ENCODE measurements at places on chromosomes 7 and 10.

DNA sequence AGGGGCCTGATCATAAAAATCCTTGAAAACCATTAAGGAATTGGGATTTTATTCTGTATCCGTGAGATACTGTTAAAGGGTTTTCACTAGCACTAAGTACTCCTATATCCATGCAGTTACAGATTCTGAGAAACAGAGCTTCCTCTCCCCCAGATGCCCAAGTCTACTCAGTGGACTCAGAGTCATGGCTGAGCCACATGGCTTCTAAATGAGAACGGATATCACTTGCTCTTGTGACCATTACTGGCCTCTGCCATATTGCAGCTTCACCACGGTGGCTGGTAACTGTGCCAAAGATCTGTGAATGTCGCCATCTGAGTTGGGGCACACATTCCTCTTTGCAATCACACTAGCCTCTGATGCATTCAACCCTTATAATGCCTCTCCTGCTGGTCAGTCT is 42.0 kb upstream of the PALS2 start:
- DNase-seq, result no peak

DNA sequence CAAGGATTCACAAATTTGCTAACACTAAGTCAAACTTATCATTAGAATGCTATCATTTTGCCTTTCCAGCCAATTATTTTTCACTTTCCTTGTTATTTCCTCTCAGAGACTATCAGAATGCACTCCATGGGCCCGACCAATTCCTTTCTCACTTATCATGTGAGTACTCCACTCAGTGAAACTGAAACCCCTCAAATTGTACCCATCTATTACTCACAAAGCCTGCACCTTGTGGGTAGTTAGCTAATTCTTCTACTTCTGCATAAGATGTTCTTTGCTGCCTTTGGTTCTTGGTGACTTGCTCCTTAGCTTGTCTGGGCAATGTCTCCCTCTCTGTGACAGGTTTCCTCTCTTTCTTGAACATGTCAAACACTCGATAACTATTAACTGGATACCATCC is 35.2 kb upstream of the MBL2 start:
- no peak for DNase-seq

- DNase-seq, result no peak
Measured at GRCh38 chr7:50358041-50358705, 53.7 kb downstream of the IKZF1 start.

DNA sequence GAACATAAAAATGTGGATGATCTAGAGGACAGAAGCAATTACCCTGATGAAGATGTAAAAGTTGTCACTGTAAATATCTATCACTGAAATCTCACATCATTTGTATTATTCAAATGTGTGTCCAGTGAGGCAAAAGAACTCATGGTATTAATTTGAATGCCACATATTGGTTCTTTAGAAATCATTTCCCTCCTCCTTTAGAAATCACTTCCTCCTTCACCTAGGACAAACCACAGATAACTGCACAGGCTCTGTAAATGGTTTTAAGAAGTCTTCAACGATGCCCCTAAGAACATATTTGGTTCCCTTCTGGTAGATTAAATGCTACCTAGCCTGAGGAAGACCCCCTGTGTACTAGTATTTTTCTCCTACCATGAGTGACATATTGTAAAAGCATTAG is 33.1 kb upstream of the ZNF518A start:
- DNase-seq, result no peak

DNA sequence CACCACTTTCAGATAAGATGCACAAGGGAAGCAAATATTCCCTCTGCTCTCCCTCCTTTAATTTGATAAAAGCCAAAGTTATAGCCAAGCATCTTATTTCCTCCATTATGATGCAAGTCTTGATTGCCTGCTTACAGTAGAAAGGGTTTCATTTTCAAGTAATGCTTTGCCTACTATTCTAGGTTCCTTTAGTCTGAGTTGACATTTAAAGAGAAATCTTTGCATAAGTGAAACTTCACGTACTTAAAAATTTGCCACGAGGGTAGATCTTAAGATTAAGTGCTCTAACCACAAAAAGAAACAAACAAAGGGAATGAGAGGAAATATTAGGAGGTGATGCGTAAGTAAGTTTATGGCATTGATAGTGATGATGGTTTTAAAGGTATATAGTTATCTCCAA is 78.1 kb upstream of the VWDE start:
- DNase-seq, result no peak

DNA sequence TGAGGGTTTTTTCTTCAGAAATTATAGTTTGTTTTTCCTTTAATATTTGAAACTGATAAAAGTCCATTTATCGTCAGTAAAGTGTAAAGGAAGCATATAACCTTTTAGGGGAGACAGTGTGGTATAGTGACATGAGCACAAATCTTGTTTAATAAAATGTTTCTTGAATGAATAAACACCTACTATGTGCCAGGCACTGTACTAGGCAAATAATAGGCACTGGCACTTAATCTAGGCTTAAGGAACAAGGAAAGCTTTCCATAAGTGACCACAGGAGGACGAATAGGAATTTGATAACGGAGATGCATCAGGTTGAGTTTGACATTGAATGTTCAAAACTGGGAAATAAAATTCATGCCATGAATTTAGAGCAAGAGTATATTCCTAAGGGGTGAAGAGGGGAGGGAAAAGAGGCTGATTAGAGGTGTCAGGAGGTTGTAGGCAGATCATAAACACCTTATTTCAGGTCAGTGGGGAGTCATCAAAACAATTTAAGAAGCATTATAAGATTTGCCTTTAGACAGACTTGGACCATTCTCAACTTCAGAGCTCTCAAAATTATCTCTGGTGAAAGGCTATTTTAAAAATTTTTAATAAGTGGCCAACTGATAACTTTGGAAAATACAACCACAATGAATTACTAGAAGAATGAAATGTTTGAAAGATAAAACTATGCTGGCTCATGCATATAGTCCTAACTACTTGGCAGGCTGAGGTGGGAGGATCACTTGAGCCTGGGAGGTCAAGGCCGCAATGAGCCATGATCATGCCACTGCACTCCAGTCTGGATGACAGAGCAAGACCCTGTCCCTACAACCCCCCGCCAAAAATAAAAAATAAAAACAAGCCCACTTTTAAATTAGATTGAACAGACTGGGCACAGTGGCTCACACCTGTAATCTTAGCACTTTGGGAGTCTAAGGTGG is 22.4 kb downstream of the RALA start:
- DNase-seq, result no peak

GRCh38 chr10:79490400-79491142 is 21.8 kb upstream of the EIF5AL1 start:
- no peak for DNase-seq

GRCh38 chr7:124459101-124460055 is 306.2 kb downstream of the GPR37 start:
- DNase-seq, result no peak

DNA sequence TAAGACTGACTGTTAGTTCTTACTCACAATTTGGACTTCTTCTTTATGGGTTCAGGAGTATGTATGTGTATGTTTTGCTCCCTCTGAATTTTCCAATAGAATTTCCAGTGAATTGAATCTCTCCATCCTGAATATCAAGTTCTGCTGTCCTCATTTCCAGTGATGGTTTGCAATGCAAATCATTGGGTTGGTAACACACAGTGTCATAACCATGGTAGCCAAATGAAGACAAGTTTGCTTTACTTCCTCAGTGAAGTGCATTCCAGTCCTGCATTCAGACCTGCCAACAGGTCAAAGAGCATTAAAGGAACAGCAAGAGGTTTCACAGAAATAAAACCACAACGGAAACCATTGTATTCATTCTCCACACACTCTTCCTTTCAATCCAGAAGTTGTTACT is 15.2 kb downstream of the ITPRID1 start:
- no peak for DNase-seq

DNA sequence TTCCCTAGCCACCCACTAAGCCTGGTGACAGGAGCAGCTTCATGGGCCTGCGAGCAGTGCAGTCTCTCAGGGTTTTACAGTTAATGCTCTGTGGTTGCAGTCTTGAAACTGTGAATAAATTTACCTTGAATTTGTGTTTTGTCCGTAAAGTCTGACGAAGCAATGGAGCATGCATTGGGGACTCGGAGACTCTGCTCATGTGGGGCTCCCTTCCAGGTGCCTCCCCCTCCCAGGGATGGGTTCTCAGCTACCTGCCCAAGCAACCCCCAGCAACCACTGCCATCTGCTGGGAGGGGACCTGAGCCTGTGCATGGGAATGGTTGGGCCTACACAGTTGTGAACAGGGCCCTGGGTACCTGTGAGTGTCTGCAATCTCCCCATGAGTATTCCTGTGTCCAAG is 36.3 kb upstream of the IKZF1 start:
- DNase-seq, result no peak

- DNase-seq, result no peak
Measured at GRCh38 chr10:83954193-83954799, 185.0 kb upstream of the GHITM start.

DNA sequence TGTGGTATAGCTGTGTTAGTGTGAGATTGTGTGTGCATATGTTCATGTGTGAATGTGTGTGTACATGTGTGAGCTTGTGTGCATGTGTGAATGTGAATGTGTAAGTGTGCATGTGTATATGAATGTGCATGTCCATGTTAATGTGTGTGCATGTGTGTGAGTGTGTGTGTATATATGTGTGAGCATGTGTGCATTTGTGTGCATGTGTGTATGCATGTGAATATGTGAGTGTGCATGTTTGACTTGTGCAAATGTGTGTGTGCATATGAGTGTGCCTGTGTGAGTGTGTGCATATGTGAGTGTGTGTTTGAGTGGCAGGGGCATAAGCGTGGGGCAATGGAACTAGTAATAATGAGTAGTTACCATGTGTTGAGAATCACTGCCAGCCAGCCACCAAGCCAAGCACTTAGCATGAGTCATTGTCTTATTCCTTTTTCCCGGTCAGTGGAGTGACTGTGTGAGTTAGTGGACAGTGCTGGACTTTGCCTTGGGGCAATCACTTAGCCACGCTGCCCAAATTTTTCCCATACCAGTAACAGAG is 46.3 kb upstream of the SHH start:
- no peak for DNase-seq

DNA sequence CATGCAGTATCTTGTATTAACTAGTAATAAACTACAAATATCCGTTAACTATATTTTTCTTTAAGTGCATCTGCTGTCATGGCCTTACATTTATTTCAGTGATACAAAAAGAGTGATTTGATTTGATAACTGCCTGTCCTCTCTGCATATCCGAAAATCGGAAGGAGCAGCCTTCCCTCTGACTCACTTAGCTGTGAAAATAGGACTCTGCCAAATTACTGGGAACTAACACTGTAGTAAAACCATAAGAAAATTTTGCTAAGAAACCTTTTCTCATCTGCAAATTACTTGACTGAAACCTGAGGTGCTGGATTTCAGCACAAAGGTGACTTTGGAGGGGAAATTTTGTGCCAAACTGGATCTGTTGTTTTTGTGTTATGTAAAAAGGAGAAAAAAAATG is 176.6 kb upstream of the MKLN1 start:
- no peak for DNase-seq

DNA sequence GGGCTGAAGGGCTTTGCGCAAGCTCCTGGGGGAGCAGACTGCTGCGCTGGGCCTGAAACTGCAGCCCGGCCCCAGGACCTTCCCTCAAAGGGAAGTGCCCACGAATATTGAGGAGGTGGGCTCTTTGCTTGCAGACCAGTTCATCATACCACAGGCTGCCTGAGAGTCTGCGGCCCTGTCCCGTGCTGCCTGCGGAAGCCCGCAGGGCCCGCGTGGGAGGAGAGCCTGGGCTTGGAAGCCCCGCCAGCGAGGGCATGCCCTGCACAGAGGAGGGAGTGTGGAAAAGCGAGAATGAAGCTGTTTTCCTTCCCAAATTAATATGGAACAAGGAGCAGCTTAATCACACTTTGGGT is 83.6 kb upstream of the MKI67 start:
- no peak for DNase-seq

GRCh38 chr7:4226524-4226882 is 455.6 kb upstream of the FOXK1 start:
- peak; percentile 81 for DNase-seq

GRCh38 chr7:27808626-27809025 is 68.7 kb downstream of the TAX1BP1 start:
- no peak for DNase-seq

DNA sequence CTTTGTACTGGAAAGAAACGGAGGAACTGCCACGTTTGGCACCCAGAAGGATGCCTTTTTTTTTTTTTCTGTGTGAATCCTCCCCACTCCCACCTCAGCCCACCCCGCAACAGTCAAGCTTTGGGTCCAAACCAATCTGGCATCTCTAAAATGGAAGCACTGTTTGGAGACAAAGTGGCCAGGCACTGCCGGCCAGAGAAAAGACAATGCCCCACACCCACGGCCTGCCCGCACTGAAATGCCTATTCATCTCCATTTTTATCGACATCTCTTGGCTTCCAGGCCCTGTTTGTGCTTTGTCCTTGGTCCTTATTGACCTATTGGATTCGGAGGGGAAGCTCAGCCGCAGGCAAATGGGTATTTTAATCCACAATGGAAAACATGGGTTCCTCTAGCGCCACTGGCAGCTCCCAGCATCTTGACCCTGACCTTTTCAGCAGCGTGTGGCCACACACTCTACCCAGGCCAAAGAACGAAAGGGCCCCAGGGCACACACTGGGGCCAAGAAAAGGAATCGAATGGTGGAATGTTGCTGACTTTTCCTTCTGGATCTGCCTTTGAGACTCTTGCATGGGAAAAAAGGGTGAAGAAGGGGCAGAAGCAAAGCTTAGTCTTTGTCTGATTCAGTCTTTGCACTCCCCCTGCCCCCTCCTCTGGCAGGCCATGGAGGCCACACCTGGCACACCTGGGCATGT is 162.6 kb upstream of the CDCA7L start:
- DNase-seq, result no peak

DNA sequence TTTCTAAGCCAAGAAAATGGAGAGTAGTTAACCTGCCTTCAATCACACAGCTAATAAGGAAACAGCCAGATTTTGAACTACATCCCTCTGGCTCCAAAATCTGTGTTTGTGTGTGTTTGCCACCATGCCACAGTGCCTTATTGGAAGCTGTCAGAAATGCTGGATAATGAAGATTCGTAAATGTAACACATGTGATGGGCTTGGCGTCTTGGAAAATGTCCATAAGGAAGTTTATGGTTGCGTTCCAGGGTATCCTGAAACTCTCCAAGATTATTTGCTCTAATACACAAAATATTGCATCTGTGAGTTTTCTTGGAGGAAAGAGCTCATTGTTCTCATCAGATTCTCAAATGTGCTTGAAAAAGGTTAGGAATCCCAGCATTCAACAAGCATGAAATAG is 22.7 kb downstream of the MYOF start:
- DNase-seq, result no peak

- no peak for DNase-seq
Measured at GRCh38 chr10:116984202-116984990, 20.6 kb downstream of the SHTN1 start.

- no peak for DNase-seq
Measured at GRCh38 chr7:80244206-80244916, 109.7 kb downstream of the GNAI1 start.

- DNase-seq, result no peak
Measured at GRCh38 chr10:115328331-115328730, 235.2 kb downstream of the ATRNL1 start.

- DNase-seq, result no peak
Measured at GRCh38 chr7:40551685-40552576, 417.1 kb downstream of the SUGCT start.
